Breast epithelium (tissue), 4 donors: ENCODE measurements at places on chromosomes 7 and 10. TPM values are rescaled to one million over a fixed set of nuclear protein-coding genes. Genes with fewer than 3 reads are reported as not detected.

- H3K27me3 ChIP-seq: no peaks in the 10 kb centered on the region
- H3K36me3 ChIP-seq: no peaks in the 10 kb centered on the region
- DNase-seq: no peak
- H3K4me3 ChIP-seq: no peak overlapping the region
- no peak overlapping the region for H3K27ac ChIP-seq
- H3K4me1 ChIP-seq: no peaks in the 10 kb centered on the region
Observed at GRCh38 chr7:14999331-14999730, 96.8 kb upstream of the DGKB start.

- H3K4me3 ChIP-seq: no peak overlapping the region
- no peak overlapping the region for H3K27ac ChIP-seq
- H3K36me3 ChIP-seq: no peaks in the 10 kb centered on the region
- H3K4me1 ChIP-seq: no peaks in the 10 kb centered on the region
Observed at GRCh38 chr7:124550036-124550435, 215.6 kb downstream of the GPR37 start.

DNA sequence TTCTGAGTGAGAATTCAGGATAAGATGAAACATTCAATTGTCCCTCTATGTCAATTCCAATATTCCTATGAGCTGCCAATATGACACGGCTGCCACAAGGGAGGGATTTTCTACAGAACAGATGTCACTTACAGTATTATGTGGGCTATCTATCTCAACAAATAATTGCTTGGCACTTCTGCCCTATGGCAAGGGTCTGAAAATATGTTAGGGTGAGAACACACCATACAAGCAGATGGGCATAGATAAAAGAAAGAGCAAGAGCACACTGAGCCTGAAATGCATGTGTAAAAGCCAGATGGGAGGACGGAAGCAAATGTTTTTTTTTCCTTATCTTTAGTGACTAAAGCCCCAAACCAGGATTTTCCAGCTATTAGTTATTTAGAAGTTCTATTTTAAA, 70.1 kb upstream of the TFEC start:
- no peak for DNase-seq
- no peak overlapping the region for H3K27ac ChIP-seq
- H3K4me3 ChIP-seq: no peak overlapping the region
- H3K27me3 ChIP-seq: no peaks in the 10 kb centered on the region
- no peaks in the 10 kb centered on the region for H3K36me3 ChIP-seq

GRCh38 chr7:151400626-151401315, 9.1 kb downstream of the WDR86 start:
- peaks cover 7% of the 10 kb centered on the region for H3K4me1 ChIP-seq
- no peaks in the 10 kb centered on the region for H3K36me3 ChIP-seq
- H3K27ac ChIP-seq: no peak overlapping the region
- H3K27me3 ChIP-seq: no peaks in the 10 kb centered on the region
- DNase-seq: no peak

GRCh38 chr7:7639847-7640220, 718 bp upstream of the UMAD1 start:
- H3K27ac ChIP-seq: peak overlapping the region; percentile 96
- no peaks in the 10 kb centered on the region for H3K4me1 ChIP-seq
- H3K36me3 ChIP-seq: no peaks in the 10 kb centered on the region
- no peak for DNase-seq

- no peaks in the 10 kb centered on the region for H3K36me3 ChIP-seq
- H3K4me3 ChIP-seq: no peak overlapping the region
- no peaks in the 10 kb centered on the region for H3K4me1 ChIP-seq
- no peaks in the 10 kb centered on the region for H3K27me3 ChIP-seq
- no peak for DNase-seq
Observed at GRCh38 chr10:24884316-24884715, 68.1 kb downstream of the PRTFDC1 start.

DNA sequence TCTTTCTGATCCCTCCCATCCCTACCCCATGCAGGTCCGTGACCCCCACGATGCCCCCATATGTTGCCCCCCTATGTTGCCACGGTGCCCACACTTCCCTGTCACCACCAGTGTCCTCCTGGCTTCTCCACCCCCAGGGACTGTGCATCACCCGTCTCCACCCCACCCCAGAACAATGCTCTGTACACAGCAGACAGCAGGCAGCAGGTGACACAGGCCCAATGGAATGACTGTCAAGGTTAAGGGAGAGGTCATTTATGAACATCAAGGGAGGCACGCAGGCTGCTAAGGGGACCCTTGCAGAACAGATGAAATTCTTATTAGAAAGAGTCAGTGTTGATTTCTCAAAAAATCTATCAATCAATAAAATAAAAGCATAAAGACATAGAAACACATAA, 71.5 kb downstream of the PARP12 start:
- no peak overlapping the region for H3K27ac ChIP-seq
- H3K4me3 ChIP-seq: no peak overlapping the region
- no peaks in the 10 kb centered on the region for H3K4me1 ChIP-seq
- no peak for DNase-seq
- no peaks in the 10 kb centered on the region for H3K36me3 ChIP-seq

DNA sequence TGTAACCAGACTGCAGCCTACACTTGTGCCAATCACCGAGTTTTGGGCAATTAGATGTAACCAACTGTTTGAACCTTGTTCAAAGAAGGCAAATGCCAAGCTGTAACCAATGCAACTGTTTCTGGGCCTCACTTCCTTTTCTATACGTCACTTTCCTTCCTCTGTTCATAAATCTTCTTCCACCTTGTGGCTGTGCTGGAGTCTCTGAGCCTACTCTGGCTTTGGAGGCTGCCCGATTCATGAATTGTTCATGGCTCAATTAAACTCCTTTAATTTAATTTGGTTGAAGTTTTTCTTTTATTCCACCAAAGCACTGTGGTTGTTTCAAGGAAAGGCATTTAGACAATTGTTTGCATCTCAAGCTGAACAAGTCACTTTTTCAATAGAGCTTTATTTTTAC, 43.5 kb upstream of the UCN3 start:
- no peaks in the 10 kb centered on the region for H3K27me3 ChIP-seq
- DNase-seq: no peak
- H3K36me3 ChIP-seq: no peaks in the 10 kb centered on the region
- no peaks in the 10 kb centered on the region for H3K4me1 ChIP-seq

DNA sequence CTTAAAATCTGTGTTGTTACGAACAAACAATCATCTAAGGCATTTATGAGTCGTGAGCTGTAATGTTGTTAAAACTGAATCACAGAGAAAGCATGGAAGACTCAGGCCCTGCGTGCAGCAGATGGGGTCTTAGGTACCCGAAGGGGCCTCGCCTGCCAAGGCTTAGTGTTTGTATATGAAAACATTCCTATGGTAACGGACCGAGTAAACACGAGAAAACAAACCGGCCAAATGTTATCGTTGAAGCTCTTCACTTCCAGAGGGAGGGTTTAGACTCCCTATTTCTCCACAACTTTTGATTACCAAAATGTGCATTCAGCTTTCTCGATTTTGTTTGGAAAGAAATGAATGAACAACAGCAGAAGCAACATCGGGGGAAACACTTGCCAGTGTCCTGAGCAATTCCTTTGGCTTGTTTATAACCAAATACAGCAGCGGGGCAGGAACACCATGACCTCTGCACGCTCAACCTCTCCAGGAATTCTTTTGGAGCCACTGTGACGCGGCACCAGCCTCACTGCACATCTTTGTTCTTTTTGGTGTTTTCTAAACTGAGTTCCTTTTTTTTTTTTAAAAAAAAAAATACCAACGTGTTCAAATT, 121.6 kb upstream of the KLF6 start:
- no peak overlapping the region for H3K4me3 ChIP-seq
- H3K36me3 ChIP-seq: no peaks in the 10 kb centered on the region
- DNase-seq: no peak
- H3K27ac ChIP-seq: peak overlapping the region; percentile 25
- no peaks in the 10 kb centered on the region for H3K4me1 ChIP-seq

DNA sequence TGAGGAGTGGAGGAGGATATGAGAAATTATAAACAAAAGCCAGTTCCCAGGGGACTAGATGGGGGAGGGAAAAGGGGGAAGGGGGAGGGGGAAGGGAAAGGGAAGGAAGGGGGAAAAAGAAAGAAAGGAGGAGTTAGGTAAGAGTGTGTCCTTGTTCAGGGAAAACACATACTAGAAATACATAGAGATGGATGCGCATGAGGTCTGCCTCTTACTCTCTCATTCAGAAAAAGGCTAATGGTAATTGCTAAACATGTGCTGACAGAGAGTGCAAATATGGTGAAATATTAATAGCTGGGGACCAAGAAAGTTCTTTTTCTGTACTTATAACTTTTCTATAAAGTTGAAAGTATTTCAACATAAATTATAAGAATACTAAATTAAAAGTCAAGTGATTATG, 64.5 kb downstream of the ZFAND4 start:
- no peak overlapping the region for H3K27ac ChIP-seq
- no peaks in the 10 kb centered on the region for H3K36me3 ChIP-seq
- no peaks in the 10 kb centered on the region for H3K4me1 ChIP-seq
- no peak for DNase-seq

- no peaks in the 10 kb centered on the region for H3K4me1 ChIP-seq
- H3K27me3 ChIP-seq: no peaks in the 10 kb centered on the region
- no peaks in the 10 kb centered on the region for H3K36me3 ChIP-seq
- no peak overlapping the region for H3K4me3 ChIP-seq
- H3K27ac ChIP-seq: no peak overlapping the region
Observed at GRCh38 chr10:522350-522749, 167.1 kb downstream of the DIP2C start.

- no peak for DNase-seq
- no peaks in the 10 kb centered on the region for H3K36me3 ChIP-seq
- H3K4me1 ChIP-seq: no peaks in the 10 kb centered on the region
- no peak overlapping the region for H3K4me3 ChIP-seq
Observed at GRCh38 chr10:33798754-33799153, 464.3 kb upstream of the NRP1 start.

GRCh38 chr10:58488921-58489320, 23.8 kb upstream of the BICC1 start:
- H3K27me3 ChIP-seq: no peaks in the 10 kb centered on the region
- H3K27ac ChIP-seq: no peak overlapping the region
- DNase-seq: no peak
- H3K4me3 ChIP-seq: no peak overlapping the region
- H3K4me1 ChIP-seq: no peaks in the 10 kb centered on the region

DNA sequence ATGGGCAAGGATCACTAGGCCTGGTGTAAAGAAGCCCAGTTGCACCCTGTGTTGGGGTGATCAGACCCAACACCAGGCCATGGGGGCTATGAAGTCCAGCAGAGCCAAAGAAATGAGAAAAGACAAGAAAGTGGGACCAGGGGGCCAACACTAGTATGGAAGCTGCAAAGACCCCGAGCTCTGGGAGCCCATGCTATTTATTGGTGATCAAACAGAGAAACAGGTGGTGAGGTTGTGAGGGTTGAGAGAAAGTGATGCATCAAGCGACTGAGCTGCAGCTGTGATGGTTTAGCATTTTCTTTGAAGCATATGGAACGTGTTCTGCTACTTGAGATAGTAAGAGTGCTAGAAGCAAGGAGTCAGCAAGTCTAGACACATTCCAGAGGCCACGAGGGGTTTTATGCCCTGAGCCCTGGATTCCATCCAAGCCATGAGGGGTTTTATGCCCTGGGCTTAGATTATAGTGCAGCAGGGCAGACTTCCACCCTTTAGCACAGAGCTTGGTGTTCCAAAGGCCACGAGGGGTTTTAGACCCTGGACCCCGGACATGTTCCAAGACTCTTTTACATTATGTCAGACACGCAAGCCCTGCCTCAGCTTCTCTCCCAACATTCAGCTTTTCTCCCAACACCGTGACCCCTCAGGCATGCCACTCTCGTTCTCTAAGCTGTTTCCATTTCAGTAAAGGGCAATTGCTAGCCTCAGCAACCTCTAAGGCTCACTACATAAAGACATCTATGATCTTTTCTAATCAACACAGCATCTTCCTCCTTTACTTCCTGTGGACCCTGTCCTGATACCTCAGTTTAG, 43.1 kb upstream of the GPAM start:
- no peak overlapping the region for H3K4me3 ChIP-seq
- no peak for DNase-seq
- H3K4me1 ChIP-seq: no peaks in the 10 kb centered on the region
- no peaks in the 10 kb centered on the region for H3K36me3 ChIP-seq
- H3K27ac ChIP-seq: no peak overlapping the region

GRCh38 chr7:95470452-95470851, 15.3 kb upstream of the ASB4 start:
- H3K27me3 ChIP-seq: no peaks in the 10 kb centered on the region
- H3K4me1 ChIP-seq: no peaks in the 10 kb centered on the region
- no peak for DNase-seq
- no peaks in the 10 kb centered on the region for H3K36me3 ChIP-seq
- H3K27ac ChIP-seq: no peak overlapping the region
- H3K4me3 ChIP-seq: no peak overlapping the region

DNA sequence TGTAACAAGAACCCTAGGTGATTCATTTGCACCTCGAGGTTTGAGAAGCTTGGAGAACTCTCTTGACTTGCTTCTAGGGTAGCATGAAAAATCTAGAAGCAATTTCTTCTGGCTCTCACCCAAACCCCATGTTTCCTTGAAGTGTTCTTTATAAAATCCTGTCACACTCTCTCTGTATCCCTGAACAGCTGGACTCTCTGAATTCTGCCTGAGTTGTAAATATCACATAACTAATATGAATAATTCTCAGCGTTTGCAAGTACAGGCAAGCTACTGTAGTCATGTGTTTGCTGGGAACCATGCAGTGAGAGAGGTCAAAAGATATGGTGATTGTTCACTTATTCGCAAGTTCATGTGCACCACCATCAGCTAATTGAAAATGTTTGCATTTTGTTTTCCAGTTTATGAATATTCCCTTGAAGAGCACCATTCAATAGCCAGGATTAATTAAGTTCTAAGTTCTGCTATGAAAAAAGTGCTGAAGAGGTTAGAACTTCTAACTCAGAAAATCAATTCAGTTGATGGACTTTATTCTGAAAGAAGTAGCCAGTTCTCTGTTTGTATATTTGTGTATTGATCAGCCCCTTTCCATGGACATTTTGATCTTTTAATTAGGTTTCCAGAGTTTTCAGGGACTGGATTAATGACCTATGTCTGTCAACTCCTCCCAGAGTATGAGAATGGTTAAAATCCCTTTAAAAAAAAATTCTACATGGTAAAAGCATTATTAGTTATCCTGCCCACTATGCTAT, 243.0 kb downstream of the PLXDC2 start:
- H3K36me3 ChIP-seq: no peaks in the 10 kb centered on the region
- no peaks in the 10 kb centered on the region for H3K27me3 ChIP-seq
- H3K4me3 ChIP-seq: no peak overlapping the region
- no peaks in the 10 kb centered on the region for H3K4me1 ChIP-seq
- DNase-seq: no peak

DNA sequence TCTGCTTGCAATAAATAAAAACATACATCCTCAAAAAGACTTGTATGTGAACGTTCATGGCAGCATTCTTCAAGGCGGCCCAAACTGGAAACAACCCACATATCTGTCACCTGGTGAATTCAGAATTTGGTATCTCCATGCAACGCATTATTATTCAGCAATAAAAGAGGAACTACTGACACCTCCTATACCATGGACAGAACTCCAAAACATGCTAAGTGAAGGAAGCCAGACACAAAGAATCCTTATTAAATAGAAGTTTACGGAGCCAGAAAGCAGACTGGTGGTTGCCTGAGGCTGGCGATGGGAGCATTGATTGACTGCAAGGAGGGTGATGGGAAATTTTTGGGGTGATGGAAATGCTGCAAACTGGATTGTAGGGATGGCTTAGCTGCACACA, 530.8 kb upstream of the DPP6 start:
- peak overlapping the region; percentile 10 for H3K27ac ChIP-seq
- H3K36me3 ChIP-seq: no peaks in the 10 kb centered on the region
- no peaks in the 10 kb centered on the region for H3K27me3 ChIP-seq
- no peak overlapping the region for H3K4me3 ChIP-seq
- no peaks in the 10 kb centered on the region for H3K4me1 ChIP-seq
- no peak for DNase-seq

The MBL2 gene
- not detected for total RNA-seq

The ICA1 gene
- total RNA-seq: 22.1 TPM

The NPSR1 gene
- not detected for total RNA-seq

The OR13A1 gene
- total RNA-seq: 0.15 TPM

The RABGEF1 gene
- total RNA-seq: 44.9 TPM

The FZD8 gene
- 3.0 TPM for total RNA-seq
